ENCODE measurements at places on chromosomes 5 and 9.

GRCh38 chr5:98292496-98292895, 481.0 kb upstream of the RGMB start:
- DNase-seq: no peak

GRCh38 chr5:141488591-141489561, at the start of gene PCDHGC5:
PCDHGC5 (plus strand) TSS chr5:141489081; CDS start chr5:141489241, 160 bp downstream.
- no peak for DNase-seq

GRCh38 chr9:99466104-99466503, 244.0 kb downstream of the SEC61B start:
- no peak for DNase-seq

- DNase-seq: peak; percentile 19
Measured at GRCh38 chr9:24245988-24246387, 299.7 kb downstream of the IZUMO3 start.

DNA sequence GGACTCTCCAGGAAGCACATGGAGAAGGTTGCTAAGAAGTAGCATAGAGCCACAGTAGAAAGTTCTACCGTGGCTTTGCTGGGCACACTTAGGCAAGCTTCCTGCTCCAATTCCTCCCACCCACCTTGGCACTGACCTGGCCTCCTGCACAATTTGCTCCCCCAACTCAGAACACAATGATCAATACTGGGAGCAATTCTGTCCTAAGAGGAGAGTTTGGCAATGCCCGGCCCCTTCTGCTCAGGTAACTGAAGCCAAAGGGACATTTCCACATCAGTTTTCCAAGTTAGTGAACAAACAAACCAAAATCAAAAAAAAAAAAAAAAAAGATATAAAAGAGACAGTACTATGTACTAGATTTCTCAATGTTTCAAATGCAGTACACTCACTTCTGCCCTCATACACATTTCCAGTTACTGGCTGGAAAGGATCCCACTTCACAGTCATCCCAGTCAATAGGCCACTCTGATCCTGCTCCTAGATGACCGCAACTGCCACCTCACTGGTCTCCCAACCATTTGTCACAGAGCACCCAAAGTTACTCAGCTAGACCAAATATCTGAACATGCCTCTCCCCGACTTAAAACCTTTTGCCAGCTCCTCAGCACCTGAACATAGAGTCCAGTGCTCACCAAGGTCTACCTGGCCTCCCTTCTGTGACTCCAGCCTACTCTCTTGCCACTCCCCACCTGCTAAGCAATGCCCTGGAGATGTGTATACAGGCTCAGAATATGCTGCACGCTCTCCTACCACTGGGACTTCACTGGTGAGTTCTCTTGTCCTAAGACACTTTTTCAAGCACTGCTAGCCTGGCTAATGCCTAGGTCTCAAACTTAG, 21.3 kb downstream of the ABCA1 start:
- no peak for DNase-seq

GRCh38 chr9:72883875-72884274, 69.0 kb downstream of the ALDH1A1 start:
- DNase-seq: no peak

DNA sequence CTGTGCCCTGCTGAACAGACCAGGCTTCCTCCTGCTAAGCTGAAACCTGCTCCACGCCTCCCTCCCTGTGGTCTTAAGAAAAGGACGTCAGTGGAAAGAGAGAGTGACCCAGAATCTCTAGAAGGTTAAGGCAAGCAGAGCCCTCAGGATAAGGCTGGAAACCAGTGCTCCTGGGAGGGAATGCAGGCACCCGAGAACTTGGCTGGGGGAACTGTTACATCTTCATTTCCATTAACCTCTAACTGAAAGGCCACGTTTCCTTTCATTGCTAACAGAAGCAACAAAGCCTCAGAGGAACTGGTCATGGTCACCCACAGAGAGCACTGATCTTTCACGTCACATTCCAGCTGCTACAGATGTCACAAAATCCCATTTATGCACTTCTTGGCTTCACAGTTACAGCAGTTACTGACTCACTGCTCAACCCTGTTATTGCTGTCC, 26.1 kb upstream of the AKNA start:
- DNase-seq: no peak

DNA sequence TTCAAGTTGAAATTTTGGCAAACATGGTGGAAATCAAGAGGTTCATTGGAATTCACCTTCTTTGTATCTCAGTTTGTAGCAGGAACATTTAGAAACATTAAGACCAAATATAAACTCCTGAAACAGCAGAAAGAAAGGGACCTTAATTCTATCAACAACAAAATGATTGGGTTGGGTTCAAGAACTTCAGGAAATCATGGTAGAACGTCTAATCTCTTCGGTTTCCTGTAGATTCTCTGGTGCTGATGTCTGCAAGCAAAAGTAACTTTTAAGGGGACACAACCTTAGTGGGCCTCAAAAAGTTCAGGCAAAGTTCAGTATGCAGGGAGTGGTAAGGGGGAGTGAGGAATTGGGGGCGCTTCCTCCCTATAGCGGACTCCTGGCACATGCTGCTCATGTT, 3.4 kb downstream of the IL33 start:
- no peak for DNase-seq

GRCh38 chr5:150023136-150023535, 22.6 kb downstream of the HMGXB3 start:
- no peak for DNase-seq

- no peak for DNase-seq
Measured at GRCh38 chr5:26690511-26690910, 347.9 kb downstream of the CDH9 start.

- DNase-seq: no peak
Measured at GRCh38 chr5:94807985-94808384, 189.5 kb downstream of the SLF1 start.

- DNase-seq: peak; percentile 99
Measured at GRCh38 chr9:105127863-105128220, 116.6 kb upstream of the SLC44A1 start.
